GOT3 (cell line): ENCODE measurements at places on chromosomes 3 and 15.

DNA sequence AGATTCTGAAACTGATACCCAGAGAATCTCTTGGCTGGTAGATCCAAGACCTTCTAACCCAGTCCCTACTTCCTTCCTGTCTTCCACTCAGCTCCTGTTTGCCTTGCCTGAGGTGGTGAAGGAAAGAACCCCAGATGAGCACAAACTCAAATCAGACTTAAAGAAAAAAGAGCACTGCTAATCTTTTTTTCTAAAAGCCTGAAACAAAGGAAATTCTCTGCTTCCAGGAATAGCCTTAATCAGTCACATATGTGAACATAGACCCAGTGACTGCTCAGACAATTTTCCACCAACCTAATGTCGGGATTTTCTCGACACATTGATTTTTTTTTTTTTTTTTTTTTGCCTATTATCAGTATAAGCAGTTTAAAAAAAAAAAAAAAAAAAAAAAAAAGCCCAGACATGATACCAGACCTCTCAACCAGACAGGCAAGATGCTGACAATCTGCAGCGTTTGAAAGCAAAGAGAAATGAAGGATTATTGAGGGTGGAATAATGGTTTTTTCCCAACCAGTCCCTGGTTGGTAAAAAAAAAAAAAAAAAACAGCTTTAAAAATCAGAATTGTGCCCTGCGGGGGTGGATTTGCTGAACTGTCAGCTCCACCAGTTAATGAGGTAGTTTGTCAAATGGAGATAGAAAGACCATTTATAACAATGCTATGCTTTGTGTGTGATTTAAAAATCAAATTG, 256.8 kb upstream of the RARB start:
- DNase-seq: no peak

GRCh38 chr3:151404316-151404715, 19.8 kb upstream of the P2RY12 start:
- no peak for DNase-seq

DNA sequence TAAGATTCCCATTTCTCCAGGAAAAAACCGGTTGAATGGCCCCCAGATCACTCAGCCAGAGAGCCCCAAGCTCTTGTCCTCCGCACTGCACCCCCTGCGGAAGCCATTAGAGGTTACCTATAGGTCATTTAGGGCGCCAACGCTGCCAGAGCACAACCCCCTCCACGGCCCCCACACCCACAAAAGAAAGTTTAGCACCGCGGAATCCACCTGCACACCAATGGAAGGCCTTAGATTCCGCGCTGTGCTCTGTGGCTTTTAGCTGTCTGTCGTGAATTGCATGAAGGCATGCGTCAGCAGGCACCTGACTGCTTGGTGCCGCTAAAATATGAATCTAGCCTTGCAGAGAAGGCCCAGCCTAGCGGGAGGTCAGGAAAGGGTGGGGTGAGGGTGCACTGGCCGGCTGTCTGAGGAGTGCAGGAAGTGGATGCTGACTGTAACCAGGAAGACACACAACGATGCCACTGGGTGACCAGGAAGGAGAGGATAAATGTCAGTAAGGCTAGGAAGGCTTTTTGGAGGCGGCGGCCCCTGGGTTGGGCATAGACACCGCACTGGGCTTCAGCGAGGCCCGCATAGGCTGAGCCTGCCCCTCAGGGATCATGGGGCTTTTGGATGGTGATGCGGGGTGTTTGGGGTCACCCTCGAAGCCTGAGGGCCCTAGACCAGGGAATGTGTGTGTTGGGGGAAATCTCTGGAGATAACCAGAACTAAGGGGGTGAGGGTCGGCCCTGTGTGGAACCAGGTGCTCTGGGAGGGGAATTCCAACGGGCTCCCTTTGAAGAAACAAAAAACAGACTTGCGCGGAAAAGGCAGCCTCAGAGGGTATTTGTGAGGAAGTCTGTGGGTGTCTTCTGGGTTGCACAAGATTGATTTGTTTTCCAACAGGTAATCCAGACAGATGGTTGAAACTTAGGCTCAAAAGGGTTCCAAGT, 976 bp upstream of the NUP210 start:
- DNase-seq: no peak

- DNase-seq: no peak
Observed at GRCh38 chr3:165459924-165460835, 264.0 kb upstream of the SLITRK3 start.

DNA sequence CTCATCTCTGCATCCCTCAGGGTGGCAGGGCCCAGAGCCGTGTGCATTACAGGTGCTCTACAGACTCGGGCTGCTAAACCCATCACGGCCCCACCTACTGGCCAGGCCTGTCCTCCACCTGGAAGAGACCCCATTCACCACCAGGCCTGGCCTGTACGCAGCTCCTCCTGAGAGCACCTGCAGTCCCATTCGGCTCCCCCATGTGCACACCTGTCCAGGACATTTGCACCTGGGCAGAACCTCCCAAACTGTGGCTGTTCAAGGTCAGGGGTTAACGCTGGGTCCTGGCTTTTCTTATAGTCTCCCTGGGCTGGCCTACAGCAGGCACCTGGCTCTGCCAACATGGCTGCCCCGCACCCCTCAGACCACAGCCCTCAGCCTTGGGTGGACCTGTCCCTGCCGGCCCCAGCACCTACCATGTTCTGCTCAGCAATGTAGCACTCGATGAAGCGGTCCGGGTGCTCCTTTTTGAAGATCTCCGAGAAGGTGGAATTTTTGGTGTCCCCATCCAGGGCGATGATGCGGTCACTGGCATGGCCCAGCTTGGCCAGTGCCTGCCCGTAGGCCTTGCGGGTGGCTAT, 25.7 kb downstream of the TKT start:
- no peak for DNase-seq

GRCh38 chr15:58521293-58521991, 89.7 kb downstream of the LIPC start:
- DNase-seq: no peak

GRCh38 chr15:78077871-78078210, 330 bp upstream of the TBC1D2B start:
- no peak for DNase-seq

GRCh38 chr3:46504789-46505188, 7.0 kb downstream of the RTP3 start:
- DNase-seq: no peak

- DNase-seq: no peak
Observed at GRCh38 chr3:194344012-194344411, 7.1 kb downstream of the CPN2 start.

GRCh38 chr3:9600597-9600996, 47.0 kb upstream of the LHFPL4 start:
- DNase-seq: no peak

- no peak for DNase-seq
Observed at GRCh38 chr3:20130106-20130505, 55.9 kb downstream of the SGO1 start.

- DNase-seq: no peak
Observed at GRCh38 chr3:128632301-128632700, 18.3 kb downstream of the RPN1 start.

DNA sequence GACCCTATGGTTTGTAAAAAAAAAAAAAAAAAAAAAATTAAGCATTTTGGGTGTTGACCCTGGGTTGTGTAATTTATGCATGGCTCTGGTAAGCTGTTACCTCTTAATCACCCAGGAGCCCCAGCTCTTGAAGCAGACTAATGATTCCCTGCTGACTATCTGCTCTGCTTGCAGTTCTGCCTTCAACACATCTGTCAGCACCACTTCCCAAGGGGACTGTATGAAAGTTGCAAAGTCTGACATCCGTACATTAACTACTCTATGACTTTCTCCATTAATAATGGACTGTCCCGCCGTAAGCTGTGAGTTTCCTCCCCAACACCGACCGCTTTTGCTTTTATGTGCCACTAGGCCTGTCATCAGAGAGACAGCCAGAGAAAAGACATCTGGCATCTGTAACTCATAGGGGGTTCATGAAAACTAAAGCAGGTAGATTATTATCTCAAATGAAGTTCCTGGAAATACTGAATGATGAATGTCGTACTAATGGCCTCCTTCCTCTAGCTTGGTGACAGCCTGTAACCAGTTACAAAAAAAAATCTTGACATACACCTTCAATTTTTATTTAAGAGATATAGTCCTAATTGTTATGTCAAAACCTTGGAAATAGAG, 271.5 kb downstream of the IL5RA start:
- no peak for DNase-seq

- DNase-seq: no peak
Observed at GRCh38 chr15:69486481-69487110, 34.0 kb downstream of the RPLP1 start.

GRCh38 chr3:84074767-84075166, 884.0 kb upstream of the CADM2 start:
- no peak for DNase-seq

DNA sequence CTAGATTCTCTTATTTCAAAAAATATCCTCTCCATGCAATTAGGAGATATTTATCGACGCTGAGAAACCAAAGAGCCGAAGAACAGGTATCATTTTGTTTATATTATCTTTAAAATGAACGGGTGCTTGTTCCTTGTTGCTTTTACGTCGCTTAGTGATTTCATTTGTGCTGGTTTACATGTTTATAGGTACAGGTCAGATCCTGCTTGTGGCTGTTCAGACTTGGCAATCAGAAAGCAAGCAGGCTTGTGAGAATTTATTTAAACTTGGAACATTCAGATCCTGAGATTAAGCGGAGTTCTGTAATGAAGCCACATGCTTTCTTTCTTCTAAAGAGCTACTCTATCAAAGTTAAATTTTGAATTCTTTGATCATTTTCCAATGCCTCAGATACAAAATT, 43.0 kb upstream of the ATP2C1 start:
- DNase-seq: no peak

DNA sequence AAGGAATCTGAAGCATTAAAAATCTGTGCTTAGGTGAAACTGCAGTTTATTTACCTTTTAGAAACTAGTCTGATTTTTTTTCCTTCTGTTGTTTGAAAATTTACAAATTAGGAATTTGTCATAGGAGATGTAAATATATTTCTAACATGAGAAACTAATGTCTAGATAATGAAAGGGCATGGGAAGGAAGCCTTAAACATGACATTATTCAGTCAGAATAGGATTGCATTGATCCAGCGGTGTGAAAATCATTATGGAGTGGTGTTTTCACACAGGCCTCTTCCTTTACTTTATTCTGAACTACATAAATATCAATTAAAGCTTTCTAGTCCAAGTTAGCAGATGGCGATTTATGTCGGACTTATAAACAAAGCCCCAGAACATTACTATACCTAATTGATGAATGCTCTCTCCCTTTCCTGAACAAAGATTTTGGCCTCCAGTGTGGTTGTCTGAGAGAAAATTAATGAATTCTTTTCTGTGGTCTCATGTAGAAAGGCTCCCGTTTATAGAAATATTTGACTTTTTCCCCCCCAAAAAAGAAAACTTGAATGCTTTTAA, 37.9 kb downstream of the FNDC3B start:
- no peak for DNase-seq

GRCh38 chr15:63832620-63833019, 1.1 kb downstream of the HERC1 start:
- DNase-seq: no peak

- no peak for DNase-seq
Observed at GRCh38 chr15:70559265-70560239, 203.8 kb downstream of the UACA start.

DNA sequence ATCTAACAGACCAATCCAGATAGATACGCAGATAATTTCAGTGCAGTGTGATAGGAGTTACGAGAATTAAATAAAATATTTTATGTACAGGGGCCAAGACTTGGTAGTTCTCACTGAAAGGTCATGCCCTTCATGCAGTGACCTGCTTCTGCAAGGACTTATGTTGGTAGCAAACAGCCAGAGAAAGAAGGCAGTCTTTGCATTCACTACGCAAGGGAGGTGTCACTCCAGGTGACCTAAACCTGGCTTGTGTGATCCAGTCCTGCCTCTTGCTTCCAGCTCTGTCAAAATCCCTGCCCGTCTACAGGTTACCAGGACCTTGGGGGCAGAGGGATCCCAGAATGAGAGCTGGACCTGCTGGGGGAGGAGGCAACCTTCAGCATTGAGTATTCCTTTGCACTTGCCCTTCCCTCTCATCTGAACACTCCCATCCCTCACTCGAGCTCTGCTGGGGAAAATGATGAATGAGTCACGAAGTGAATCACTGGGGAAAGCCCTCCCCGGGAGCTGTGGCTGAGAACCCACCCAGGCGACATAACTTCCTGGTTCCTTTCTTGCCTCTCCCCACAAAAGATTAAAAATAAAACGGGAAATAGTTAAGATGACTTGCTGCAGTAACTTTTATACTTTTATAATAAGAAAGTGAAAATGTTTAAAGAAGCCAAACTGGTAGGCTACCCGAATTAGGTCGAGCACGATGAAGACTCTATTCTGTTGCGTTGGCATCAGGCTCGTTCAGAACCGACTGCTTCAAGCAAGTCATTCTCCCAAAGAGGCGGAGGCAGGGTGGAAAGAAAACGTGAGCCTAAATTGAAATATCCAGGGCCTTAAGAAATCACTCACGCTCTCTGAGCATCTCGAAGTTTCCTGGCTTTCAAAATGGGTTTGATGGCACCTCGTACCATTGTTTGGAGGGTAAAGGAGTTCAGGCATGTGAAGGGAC, 216.1 kb downstream of the SLCO3A1 start:
- DNase-seq: no peak

DNA sequence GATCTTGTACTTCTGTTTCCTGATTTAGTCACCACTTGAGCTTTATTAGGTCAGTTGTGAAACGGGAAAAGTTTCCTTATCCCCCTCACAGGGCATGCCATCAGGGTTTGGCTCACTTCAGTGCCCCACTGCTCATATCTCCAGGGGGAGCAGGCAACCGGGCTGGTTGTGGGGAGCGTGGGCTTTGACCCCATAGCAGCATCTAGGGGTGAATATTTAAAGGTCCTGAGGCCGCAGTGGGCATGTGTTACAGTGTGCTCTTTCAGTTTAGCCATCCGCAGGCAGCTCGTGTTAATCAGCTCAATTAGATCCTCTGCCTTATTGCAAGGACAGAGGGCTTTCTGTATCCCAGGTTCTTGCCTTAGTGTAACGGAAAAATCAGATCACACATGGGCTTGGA, 71.9 kb downstream of the MRPL46 start:
- DNase-seq: no peak

DNA sequence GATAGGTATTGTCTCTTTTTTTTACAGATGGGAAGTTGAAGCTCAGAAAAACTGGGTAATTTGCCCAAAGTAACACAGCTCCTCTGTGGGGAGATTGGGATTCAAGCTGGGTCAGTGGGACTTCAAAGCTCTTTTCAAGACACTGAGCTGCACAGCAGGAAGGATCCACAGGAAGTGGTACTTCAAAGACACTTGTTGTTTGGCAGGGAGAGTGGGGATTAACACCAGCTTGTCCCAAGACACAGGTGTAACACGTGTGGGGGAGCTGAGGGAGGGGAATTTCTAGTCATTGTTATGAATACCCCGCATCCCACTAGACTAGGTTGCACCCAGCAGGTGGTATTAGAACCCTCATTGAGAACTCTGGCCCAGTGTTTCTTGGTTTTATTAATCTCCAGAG, 116.0 kb downstream of the FOXB1 start:
- DNase-seq: no peak

DNA sequence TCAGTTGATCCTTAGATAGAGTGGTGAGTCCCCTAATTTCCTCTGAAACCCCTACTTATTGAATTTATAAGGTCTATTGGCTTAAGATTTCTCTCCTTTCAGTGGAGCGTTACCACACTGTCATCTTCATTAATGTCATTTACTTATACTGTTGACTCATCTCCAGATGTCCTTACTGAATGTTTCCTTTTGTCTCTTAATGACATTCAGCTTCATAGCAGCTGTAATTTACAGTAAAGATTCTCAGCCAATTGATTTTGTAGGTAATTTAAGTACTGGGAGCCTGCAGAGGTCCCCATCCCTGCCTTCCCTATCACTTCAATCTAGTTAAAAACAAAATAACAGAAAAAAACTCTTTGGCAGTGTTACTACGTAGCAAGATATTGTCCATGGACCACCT, 18.8 kb downstream of the STX19 start:
- no peak for DNase-seq

GRCh38 chr3:159761369-159761768, 227.3 kb upstream of the IL12A start:
- DNase-seq: no peak
